Endodermal cell (in vitro differentiated cells): ENCODE measurements at places on chromosomes 2 and 18.

DNA sequence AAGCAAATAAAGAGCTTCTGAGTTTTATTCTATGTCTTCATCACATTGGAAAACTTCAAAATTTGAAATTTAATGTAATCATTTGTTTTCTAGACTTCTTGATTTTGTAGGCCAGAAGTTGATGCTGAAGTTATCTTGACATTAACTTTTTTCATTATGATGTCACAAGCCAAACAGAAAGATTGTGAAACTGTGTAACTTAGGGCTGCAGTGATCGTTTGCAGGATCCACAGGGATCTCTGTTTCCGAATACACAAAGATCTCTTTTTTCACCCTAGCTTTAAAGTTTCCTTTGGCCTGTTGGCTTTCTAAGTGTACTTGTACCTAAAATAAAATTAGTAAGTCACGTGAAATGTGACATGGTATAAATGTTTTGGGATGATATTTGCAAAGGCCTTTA, 594.9 kb upstream of the CDH2 start:
- no peak for DNase-seq

GRCh38 chr2:109355192-109355843, 226.3 kb downstream of the SH3RF3 start:
- no peak for DNase-seq

- DNase-seq, result no peak
Measured at GRCh38 chr2:62349788-62350187, 153.9 kb downstream of the B3GNT2 start.

GRCh38 chr2:135078417-135078816, 26.3 kb downstream of the RAB3GAP1 start:
- no peak for DNase-seq

- DNase-seq, result peak; percentile 23
Measured at GRCh38 chr18:9065864-9066263, 36.6 kb upstream of the NDUFV2 start.

- DNase-seq, result no peak
Measured at GRCh38 chr2:160278879-160279177, 78.8 kb upstream of the ITGB6 start.

DNA sequence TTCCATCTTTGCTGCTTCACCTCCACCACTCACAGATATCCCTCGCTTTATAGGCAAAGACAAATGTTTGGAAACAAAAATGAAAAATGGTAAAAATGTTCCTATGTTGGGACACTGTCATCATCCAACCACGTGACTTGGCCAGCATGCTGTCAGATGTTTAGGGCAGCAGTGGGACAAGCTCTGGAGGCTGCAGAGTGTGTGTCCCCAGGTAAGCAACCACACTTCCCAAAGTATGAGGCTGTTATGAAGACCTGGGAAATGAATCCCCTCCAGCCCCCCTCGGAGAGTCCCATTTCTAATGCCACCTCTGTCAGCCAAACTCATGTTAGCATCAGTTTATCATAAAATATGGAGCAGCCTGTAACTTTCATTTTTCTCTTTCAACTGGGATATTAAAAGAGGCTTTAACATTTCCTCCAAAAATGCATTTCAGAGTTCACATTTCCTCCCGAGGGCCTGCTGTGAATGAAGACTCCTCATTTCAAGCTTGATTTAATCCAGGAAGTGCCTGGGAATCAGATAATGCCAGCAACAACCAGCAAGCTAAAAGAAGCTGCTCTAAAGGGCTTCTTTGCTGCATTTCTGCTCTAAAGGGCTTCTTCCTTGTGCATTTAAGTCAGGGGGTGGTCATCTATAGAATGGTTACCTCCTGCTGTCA, 66.2 kb downstream of the APOB start:
- DNase-seq, result no peak

DNA sequence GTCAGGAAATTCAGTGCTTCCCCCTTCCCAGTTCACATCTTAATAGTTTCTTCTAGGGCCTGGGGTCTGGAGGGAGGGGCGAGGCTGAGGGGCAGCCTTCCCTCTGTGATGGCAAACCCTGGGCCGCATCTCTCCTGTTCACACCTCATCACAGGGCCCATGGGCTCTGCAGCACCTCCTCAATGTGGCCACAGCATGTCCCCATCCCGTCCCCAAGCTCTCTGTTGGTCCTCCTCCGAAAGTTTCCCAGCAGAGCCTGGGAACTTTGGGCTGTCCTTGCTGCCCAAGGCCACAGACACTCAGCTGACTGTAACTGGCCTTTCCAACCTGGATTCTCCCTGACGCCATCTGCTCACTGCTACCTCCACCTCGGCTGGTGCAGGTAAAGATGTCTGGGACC, 112.7 kb upstream of the PTPRM start:
- peak; percentile 56 for DNase-seq

DNA sequence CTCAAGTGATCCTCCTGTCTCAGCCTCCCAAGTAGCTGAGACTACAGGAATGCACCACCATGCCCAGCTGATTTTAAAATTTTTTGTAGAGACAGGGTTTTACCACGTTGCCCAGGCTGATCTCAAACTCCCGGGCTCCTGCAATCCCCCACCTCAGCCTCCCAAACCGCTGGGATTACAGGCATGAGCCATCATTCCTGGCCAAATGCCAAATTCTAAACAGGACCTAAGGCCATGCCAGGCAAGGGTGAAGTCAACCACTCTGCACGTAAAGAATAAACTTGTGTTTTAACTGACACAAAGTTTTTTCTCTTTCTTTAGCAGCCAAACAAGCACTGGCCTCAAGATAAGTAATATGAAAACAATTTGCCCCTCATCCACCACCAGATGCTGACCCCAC, 37.4 kb upstream of the SATB2 start:
- DNase-seq, result no peak

- peak; percentile 85 for DNase-seq
Measured at GRCh38 chr2:60453301-60453700, 100.2 kb downstream of the BCL11A start.

GRCh38 chr2:137155356-137156104, 390.2 kb downstream of the THSD7B start:
- no peak for DNase-seq

- no peak for DNase-seq
Measured at GRCh38 chr2:108535357-108535631, 1.0 kb downstream of the LIMS1 start.

- no peak for DNase-seq
Measured at GRCh38 chr2:191488135-191488534, 189.8 kb upstream of the NABP1 start.

DNA sequence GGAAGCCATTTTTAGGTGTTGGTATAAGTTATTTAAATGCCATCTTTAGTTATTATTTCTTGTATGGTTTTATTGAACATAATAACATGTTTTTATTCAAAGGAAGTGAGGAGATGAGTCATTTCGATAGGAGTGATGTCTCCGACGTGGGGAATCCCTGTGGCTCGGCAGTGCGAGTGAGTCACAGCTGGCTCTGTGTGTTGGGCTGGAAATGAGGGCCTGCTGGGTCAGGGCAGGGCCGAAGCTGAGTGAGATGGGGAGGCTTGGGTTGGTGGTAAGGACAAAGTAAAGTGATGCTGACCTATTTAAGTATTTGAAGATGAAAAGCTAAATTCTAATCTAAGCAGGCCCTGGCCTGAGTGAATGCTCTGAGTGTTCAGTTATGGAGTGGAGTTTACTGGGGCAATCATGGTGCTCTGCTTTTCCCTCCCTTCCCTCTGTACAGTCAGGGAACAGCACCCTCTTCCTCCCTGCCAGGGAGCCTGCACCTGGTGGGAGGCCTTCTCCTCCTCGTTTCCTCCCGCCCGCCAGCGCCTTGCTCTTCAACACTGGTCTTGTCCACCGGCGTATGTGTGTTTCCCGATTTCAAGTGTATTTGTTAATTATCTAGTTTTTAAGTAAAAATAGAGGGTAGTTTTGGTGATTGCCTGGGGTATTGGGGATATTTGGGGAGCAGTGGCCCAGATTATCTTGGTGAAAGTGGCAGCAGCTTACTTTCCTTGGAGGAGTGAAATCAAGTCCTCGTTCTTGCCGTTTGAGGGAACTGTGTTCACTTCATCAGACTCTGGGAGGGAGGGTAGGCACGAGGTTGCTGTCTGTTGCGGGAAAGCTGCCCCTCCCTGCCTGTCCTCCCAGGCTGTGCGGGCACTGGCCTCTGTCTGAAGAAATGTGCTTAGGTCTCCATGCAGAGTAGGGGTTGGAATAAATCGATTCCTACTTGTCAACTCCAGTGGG, 157.0 kb downstream of the LDLRAD4 start:
- DNase-seq, result peak; percentile 66

DNA sequence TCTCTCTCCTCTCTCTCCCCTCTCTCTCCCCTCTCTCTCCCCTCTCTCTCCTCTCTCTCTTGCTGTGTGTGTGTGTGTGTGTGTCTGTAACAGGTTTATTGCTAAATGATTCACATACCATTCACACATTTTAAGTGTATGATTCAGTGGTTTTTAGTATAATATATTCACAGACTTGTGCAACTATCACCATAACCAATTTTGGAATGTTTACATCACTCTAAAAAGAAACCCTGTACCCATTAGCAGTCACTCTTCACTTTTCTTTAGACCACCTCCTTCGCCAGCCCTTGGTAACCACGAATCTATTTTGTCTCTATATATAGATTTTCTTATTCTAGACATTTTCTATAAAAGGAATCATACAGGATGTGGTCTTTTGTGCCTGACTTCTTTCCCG, 11.4 kb downstream of the THNSL2 start:
- no peak for DNase-seq

DNA sequence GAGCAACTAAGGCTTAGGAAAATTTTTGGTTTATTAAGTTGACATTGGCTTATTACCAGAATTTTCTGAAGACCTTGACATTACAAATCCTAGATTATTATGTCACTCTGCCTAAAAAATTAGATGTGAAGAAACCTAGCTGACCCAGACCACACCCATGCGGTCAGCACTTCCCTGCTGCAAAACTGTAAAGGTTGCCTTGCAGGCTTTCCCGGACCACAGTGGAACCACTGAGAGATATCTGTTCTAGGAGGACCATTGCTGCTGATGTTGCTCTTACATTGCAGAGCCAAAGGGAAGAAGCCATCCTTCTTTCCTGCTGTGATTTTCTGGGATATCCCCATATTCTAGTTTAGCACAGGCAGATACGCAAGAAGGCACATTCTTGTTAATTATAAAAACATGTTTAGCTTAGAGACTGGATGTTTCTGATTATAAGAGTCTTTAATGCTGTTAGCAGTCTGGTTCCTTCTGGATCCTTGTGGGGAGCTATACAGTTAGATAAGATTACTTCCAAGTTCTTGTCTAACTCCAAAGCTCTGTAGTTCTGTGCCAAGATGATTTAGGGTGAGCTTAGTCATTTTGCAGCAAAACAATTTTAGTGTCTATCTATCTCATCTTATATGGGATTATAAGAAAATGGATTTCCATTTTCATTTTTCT, 70.2 kb downstream of the AOX1 start:
- no peak for DNase-seq

DNA sequence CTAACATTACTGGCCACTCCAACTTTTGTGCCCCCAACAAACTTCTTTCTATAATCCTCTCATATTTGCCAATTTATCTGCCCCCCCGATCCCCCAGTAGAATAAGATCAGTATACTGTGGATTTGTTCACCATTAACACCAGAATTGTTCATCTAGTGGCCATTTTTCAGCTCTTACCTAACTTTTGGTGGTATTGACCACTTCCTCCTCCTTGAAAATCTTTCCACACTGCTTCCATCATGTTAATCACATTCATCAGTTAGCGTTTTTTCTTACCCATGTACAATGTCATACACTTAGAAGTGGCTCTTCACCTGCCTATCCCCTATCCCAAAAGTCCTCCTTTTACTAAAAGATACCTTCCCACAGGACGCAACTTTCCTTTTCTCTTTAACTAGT, 6.1 kb downstream of the IMPACT start:
- DNase-seq, result no peak

GRCh38 chr2:226300196-226300886, 499.3 kb downstream of the IRS1 start:
- DNase-seq, result no peak

GRCh38 chr2:162125138-162125537, 26.9 kb downstream of the GCG start:
- peak; percentile 68 for DNase-seq

- no peak for DNase-seq
Measured at GRCh38 chr2:56331810-56332209, 148.0 kb downstream of the CCDC85A start.

- DNase-seq, result peak; percentile 60
Measured at GRCh38 chr2:216635171-216635570, 2.0 kb downstream of the IGFBP2 start.

DNA sequence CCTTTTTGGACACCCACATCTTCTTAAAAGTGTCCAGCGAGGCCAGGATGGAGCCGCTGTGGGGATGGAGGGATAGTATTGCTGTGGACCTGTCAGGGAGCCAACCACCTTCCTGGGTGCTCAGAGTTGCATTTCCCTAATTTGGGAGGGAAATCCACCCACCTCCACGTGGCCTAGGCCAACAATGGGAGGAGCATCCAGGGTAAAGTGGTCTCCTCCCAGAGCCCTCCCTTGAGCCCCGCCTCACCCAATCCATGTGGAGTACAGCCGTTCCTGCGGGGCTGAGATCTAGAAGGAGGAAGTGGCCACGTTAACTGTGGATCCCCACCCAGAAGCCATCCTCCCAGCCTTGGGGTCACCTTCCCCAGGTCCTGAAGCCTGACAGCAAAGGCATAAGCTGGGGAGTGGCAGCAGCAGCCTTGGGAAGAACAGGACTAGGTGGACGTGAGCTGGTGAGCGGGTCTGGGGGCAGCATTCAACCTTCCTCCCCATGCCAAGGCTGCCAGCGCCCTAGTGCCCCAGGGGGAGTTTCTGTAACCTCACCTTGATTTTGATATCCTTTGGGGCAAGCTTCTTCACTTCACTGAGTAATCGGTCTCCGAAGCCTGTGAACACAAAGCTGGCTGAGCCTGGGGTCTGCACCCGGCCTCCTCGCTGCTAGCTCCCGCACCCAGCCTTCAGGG, 6.8 kb downstream of the ACTR1B start:
- DNase-seq, result no peak
